Activated CD4-positive, alpha-beta T cell treated with anti-CD3 and anti-CD28 coated beads for 1 hour (primary cell): ENCODE measurements at places on chromosomes 6 and 20.
A peak's percentile ranks its signal among the peaks of the same experiment; 100 is the strongest.

DNA sequence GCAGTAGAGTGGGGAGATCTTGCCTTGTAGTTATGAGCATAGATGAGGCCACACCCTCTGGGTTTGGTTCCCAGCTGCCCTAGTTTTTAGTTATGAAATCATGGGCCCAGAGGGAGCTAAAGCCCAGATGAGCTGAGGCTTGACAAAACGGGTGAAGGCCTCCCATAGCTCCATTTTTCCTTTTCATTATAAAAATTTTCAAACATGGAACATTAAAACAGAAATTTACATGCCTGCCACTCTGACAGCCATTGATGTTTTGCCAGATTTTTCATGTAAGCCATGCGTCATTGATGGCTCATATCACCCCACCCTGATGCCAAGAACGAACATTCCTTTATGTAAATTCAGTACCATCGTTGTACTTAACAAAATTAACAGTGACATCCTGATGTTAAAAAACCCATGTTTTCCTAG is 67.9 kb downstream of the IGF2R start:
- no peak for DNase-seq

DNA sequence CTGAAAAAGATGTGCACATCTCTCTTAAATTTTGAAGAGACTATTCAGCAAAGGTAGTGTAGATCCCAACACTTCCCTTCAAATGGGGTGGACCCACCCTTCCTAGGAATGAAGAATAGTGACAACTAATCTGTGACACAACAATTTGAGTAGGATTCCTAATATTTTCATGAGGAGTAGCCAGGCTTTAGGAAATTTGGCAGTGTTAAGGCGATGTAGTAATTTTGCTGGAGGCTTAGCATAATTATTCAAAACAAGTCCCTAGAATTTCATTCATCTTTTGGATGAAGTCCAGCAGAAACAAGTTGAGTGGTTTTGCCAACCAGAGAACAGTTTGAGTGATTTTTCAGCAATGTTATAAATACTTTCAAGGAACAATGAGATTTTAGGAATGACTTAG is 52.4 kb downstream of the ELOVL4 start:
- DNase-seq: no peak

DNA sequence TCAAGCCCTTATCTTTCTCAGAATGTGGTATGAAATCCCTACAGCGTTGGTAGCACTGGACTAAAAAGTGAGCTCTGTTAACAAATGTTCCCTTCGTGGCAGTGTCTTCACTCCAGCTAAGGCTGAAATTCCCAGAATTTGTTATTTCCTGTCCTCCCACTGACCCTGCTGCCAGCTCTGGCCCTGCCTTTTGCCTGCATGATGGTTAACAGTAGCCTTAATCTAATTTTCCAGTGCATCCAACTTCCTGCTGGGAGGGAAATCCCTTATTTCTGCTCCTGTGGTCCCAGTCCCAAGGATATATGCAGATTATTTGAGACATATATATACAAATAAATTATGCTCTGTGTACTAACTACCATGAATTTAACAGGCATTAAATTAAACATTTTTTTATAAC is 157.2 kb upstream of the CARMIL1 start:
- no peak for DNase-seq

DNA sequence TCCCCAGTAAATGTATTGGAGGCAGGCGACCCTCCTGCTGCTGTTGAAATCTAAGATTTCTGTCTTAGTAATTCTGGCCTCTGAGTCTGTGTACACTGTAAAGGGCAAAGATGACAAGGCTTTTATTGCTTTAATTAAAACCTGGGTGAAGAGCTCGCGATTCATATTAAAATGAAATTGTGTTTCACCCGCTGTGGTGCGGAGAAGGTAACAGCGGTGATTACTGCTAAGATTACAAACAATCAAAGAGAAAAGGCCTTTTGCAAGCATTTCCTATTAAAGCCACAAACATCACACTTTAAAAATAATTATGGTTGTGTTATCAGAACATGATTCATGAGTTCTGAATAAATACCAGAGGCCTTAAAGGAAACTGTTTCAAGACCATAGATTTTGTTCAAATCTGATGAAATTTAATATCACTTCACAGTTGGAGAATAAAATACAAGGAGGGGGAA is 69.3 kb downstream of the TOX2 start:
- DNase-seq: no peak

DNA sequence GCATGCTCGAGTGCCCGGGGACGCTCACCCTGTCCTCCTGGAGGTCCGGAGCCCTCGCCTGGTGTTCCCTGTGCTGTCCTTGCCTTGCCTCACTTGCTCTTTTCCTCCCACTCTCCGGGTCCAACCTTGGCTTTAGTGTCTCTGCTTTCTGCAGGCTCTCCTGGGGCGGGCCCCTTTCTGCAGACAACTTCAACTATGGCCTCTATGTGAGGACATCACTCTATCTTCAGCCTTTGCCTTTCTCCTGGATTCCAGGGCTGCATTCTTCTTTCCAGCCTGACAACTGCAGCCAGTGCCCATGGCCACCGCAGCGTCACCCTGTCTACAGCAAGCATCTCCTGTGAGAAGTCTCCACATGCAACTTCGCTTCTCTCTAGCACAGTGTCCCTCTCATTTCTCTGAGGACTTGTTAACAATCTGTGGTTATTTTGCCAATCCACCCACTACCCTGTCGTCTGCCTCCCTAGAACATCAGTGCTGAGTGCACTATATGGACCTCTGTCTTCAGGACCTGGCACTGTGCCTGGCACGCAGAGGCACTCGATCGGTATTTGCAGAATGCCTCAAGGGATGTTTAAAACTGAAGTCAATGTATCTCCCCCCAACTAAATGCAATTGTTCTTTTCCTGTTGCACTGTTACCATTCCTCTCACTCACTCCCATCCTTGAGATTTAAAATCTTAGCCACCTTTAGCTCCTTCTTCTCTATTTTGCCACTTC is 35.9 kb downstream of the FOXC1 start:
- no peak for DNase-seq

GRCh38 chr6:53614676-53615075 is 50.9 kb downstream of the KLHL31 start:
- no peak for DNase-seq

DNA sequence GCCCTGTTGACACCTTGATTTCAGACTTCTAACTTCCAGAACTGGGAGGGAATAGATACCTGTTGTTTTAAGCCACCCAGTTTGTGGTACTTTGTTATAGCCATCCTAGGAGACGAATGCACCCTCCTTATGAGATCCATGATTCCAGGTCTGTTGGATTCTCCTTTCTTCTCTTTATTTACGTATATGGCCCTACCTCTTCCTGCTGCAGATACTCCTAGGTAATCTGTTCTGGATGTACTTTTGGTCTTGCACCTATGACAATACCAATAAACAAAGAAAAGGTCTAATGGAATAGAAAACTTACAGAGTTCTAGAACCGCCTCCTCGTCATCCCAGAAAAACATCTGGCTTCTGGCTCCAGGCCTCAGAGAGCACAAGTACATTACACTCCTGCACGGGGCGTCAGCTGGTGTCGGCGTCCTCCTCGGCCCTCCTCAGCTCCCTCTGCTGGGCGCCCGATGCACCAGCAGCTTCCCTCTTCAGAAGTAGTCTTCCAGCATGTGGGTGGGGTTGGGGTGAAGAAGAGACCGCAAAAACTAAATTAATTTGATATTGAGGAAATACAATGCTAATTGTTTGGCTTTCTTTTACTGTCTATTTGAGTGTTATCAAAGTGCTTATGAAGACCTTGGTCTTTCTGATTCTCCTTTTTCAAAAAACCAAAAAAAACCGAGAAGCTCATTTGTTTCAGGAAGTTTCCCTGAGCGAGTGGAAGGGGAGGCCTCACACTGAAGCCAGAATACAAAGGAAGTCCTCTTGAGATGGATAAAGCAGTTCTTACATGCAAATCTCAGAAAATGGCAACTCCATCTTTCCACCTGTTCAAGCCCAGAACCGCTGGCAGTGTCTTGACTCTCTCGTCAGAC is 9.7 kb upstream of the ATXN1 start:
- peak; percentile 66 for DNase-seq

- DNase-seq: no peak
Measured at GRCh38 chr6:155274106-155274505, 10.3 kb downstream of the CLDN20 start.

DNA sequence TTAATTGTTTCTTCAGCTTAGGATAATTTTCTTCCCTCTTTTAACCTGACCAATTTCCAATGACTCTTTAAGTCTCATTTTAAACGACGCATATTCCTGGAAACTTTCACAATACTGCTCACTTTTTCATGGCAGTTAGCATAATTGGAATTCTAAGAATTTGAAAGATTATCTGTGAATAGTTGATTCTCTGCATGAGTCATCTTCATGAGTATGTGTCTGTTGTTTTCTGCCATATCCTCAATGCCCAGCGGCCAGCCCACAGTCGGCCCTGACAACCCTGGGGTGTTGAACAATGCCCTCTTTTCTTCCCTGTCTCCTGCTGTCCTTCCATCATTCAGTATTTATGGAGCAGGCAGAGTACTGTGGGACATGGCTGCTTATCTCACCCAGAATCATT is 554.2 kb downstream of the CDH26 start:
- DNase-seq: no peak

DNA sequence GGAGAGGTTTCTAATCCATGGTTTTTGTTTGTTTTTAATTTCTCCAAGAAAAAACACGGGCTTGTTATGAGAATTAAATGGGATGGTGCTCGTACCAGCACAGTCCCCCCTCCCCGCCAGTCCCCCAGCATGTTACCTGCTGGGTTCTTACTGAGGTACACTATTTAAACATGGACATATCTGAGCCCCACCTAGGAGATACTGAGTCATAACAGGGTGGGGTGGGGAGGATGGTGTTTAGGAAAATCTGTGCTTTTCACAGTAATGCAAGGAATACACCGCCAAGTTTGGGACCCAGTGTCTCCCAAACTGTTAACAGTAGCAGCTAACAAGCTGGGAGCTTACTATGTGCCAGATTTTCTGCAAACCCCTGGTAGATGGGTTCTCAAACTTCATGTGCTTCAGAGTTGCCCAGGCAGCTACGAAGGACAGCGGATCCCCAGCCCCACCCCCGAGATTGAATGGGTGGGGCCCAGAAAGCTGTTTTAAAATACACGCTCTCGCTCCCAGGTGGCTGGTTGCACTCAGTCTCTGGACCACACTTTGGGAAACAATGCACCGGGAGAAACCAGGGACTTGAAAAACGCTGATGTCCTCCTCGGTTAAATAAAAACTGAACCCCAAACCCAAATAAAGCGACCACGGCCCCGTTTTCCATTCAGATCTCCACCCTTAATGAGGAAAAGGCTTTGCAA is 995 bp downstream of the ZFP64 start:
- peak; percentile 12 for DNase-seq

- no peak for DNase-seq
Measured at GRCh38 chr6:164898412-164898811, 411.0 kb downstream of the C6orf118 start.

- DNase-seq: no peak
Measured at GRCh38 chr6:52551483-52552277, 25.2 kb downstream of the TRAM2 start.

GRCh38 chr6:136517002-136517401 is 33.2 kb downstream of the MAP7 start:
- DNase-seq: no peak

DNA sequence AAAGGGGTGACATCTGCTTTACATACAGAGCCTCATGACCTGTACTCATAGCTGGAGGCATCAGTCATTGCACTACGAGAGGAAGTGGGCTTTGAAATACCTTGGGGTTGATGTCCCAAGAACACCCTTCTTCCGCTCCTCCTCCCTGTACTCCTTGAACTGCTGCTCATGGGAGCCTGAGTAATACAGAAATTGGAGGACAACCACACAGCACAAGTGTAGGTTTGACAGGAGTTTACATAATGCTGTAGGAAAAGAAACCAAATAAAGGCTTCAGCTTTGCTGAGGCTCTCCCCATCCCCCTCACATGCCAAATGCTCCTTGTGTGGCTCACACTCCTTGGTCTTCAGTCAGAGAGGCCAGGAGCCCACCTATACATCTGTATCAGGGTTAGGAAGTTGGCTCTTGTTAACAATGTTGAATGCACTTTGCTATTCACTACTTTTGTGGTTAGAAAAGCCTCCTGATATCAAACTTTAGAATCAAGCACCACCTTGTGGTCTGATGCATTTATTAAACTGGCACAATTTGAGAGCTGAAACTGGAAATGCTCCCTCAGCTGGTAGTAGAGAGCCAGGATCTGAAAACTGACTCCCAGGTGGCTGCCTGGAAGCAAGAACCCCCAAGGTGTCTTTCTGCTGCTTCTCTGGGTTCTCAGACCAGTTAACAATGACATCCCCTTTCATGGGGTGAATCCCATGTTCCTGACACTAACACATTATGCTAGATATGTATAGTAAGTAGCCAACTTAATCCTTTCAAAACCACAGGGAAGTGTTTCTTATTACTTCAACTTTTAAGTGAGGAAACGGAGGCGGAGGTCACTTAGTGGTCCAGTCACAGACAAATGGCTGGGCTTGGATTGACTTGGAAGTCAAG is 56.2 kb upstream of the EDN1 start:
- no peak for DNase-seq

DNA sequence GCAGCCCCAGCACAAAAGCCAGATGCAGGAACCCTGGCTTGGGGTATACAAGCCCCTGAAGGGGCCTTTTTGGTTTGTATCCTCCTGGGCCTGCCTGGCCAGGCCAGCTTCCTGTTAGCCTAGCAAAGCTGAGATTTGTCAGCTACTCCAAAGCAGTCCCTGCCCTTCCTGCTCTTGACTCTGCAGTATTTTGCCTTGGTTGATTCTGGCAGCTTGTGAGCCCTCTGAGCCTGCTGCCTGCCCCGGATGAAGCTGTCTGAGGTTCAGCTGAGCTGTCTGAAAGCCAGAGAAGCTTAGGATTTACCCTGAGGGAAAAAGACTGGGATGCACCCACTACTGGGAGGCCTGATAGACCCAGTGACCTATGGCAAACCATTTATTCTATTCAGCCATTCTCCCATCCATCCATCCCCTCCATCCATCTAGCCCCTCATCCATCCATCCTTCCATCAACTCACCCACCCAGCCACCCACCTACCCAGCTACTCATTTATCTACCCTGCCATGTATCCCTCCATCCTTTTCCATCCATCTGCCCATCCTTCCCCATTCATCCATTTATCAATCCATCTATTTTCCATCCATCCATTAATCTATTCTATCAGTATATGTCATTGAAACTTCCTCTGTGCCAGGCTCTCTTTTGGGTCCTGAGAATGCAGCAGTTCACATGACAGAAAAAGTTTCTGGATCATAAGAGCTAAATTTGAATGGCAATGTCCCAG is 307.5 kb downstream of the DHX35 start:
- no peak for DNase-seq

- DNase-seq: no peak
Measured at GRCh38 chr6:34022873-34023255, 123.0 kb downstream of the GRM4 start.

- DNase-seq: no peak
Measured at GRCh38 chr6:87151471-87151780, 3.9 kb upstream of the ZNF292 start.
